ENCODE measurements at places on chromosomes 4 and X. TPM values are rescaled to one million over a fixed set of nuclear protein-coding genes. Genes with fewer than 3 reads are reported as not detected.

Gene SLC9B1
- 2.2 TPM for total RNA-seq

Gene EIF4E
- 63.1 TPM for total RNA-seq

Gene DGKK
- total RNA-seq = 0.13 TPM

Gene TMEM31
- not detected for total RNA-seq

Gene RHOH
- total RNA-seq = 86.3 TPM

Gene DIPK2B
- total RNA-seq = 1.9 TPM

Gene MAGEA11
- not detected for total RNA-seq

Gene SPANXD
- not detected for total RNA-seq

Gene OTUD6A
- not detected for total RNA-seq

Gene PITX2
- not detected for total RNA-seq

Gene TMPRSS11A
- not detected for total RNA-seq

Gene CSN3
- not detected for total RNA-seq

Gene ATOH1
- not detected for total RNA-seq

Gene NAP1L3
- total RNA-seq = 4.9 TPM

Gene DDIT4L
- 0.43 TPM for total RNA-seq

Gene SYP
- total RNA-seq = 1.8 TPM

Gene PPP4R3C
- total RNA-seq = not detected

Gene TMPRSS11B
- not detected for total RNA-seq

Gene FRG2
- total RNA-seq = not detected

Gene CNGA1
- total RNA-seq = 4.3 TPM

Gene PAGE2
- not detected for total RNA-seq

Gene P2RY4
- total RNA-seq = 0.27 TPM

Gene MAEA
- 99.9 TPM for total RNA-seq

Gene TRIM2
- 48.0 TPM for total RNA-seq

Gene IL13RA1
- 45.6 TPM for total RNA-seq

Gene COL25A1
- 1.4 TPM for total RNA-seq

Gene PNPLA4
- 16.1 TPM for total RNA-seq

Gene CLOCK
- 16.2 TPM for total RNA-seq

Gene RAB9B
- total RNA-seq = 0.94 TPM

Gene PDE6B
- 18.1 TPM for total RNA-seq

All from spleen (tissue), 13 donors.